ENCODE measurements at places on chromosomes 7 and 10.
A peak's percentile ranks its signal among the peaks of the same experiment; 100 is the strongest.

- no peak for DNase-seq
Measured at GRCh38 chr7:81500631-81501030, 269.2 kb downstream of the HGF start.

DNA sequence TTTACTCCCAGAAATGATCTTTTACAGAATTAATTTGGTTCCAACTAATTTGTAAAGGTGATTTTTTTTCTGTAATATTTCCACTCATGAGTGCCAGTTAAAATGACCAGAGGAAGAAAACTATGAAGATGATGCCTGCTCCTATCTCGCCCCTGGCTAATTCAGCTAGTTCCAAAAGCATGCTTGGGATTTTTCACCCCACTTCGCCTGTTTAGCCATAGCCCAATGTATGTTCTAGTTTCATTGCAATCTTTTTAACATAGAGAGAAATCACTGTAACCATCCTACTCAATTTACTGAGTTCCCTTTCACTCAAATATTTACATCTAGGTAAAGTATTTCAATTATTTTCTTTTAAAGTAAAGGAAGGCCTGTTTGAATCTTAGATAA lies 23.0 kb upstream of the STK17A start:
- no peak for DNase-seq

- no peak for DNase-seq
Measured at GRCh38 chr10:100007231-100008141, 2.3 kb downstream of the DNMBP start.

DNA sequence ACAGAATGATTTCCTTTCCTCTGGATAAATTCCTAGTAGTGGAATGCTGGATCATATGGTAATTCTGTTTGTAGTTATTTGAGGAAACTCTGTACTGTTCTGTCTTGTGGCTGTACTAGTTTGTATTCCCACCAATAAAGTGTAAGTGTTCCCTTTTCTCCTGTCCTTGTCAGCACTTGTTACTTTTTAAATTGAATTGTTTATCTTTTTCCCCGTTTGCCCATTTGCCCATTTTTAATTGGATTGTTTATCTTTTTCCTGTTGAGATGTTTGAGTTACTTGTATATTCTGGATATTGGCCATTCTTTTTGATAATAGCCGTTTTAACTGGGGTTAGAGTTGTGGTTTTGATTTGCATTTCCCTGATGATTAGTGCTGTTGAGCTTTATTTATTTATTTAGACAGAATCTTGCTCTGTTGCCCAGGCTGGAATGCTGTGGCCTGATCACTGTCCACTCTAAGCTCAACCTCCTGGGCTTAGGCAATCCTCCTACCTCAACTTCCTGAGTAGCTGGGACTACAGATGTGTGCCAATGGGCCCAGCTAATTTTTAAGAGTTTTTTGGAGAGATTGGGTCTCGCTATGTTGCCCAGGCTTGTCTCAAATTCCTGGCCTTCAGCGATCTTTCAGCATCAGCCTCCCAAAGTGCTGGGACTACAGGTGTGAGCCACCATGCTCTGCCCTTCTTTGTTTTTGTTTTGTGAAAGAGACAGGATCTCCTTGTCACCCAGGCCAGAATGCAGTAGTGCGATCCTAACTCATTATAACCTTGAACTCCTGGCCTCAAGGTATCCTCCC lies 23.0 kb downstream of the BMPR1A start:
- DNase-seq: no peak

GRCh38 chr10:100174699-100175677 lies 10.8 kb downstream of the ERLIN1 start:
- DNase-seq: no peak

- DNase-seq: no peak
Measured at GRCh38 chr7:80699721-80700256, 61.3 kb downstream of the CD36 start.

DNA sequence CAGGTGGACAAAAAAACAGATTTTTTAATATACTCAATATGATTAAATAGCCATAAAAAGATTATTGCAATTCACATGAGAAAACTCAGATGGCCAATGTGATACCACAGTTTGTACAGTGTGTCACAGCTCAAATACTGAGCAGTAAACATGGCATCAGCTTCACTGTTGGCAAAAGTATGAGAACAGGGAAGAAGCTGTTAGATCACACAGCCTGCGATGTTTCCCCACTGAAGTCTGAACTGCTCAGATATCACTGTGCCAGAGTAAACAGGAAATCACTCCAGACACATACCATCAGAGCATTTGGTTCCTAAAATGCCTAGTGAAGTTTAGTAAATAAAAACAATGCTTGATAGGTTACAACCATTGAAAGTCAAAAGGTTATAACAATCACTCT lies 347.8 kb downstream of the ETV1 start:
- DNase-seq: no peak

DNA sequence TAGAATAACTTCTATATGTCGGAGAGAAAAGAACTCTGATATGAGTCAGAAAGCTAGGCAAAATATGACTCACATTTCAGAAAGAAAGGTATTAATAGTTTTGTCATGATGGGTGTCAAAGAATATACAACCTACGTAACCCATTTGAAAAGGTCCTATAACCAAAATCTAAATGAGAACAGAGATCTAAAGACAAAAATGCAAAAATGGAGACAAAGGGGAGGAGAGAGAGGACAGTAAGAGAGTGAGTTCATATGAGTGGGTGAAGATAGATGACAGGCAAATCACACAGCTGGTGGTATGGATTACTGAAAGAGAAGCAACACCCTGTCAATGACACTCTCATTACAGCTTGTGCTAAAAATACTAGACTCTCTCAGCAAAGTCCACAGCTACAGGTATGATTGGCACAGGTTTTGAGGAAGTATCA lies 25.6 kb downstream of the ANKMY2 start:
- DNase-seq: no peak

- no peak for DNase-seq
Measured at GRCh38 chr7:31828520-31828919, 141.5 kb downstream of the PPP1R17 start.

- no peak for DNase-seq
Measured at GRCh38 chr7:94633014-94633341, 23.0 kb downstream of the SGCE start.

- DNase-seq: no peak
Measured at GRCh38 chr7:22589641-22590201, 89.7 kb upstream of the STEAP1B start.

DNA sequence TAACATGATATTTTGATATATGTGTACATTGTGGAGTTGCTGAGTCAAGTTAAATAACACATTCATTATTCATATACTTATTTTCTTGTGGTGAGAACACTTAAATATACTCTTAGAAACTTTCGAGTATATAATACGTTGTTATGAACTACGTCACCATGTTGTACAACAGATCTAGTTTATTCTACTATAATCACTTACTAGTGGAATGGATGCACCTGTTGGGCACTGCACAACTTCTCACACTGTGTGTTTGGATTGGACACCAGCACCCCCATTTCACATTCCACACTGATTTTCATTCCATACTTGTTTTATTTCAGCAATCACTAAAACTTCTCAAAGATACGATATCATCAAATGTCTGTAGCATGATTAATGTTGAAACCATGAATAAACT lies 407.3 kb downstream of the RPS24 start:
- DNase-seq: no peak

DNA sequence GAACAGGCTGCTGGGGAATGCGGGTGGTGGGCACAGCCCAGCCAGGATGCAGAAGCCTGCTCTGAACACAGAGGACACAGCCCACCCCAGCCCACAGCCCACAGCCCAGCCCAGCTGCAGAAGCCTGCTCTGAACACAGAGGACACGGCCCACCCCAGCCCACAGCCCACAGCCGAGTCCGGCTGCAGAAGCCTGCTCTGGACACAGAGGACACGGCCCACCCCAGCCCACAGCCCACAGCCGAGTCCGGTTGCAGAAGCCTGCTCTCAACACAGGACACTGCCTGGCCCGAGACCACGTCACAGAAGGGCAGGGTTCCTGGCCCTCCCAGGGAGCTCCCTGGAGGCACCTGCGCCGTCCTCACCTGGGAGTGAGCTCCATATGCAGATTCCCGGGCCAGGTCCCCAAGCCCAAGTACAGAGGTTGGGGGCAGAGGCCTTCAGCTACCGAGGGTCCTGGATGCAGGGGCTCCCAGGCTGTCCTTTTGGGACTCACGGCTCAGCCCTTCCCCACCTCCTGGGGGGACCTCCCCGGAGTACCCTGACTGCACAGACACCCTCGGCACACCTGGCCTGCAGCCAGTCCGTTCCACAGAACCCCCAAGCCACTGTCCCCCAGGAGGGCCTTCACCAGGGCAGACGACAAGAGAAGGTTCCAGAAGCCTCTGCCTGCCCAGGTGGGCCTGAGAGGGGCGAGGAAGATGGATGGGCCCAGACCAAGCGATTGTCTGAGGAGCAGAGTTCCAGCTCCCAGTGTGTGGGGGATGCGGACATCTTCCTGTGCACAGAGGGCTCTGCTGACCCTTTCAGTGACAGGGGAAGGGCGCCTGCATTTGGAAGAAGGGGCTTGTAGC lies 23.7 kb upstream of the FOXL3 start:
- DNase-seq: no peak

DNA sequence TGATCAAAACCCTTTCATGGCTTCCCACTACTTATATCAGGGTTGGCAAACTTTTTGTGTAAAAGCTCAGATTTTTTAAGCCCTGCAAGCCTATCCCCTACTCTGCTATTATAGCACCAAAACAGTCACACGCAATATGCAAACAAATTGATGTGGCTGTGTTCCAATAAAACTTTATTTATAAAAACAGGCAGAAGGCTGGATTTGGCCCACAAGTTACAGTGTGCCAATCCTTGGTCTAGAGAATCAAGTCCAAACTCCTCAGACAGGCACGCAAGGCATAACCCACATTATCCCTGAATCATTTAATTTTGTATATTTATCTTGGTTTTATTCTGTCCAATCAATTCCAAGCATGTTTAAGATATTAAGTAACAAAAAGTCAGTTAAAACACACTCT lies 71.9 kb downstream of the SGMS1 start:
- no peak for DNase-seq

- DNase-seq: no peak
Measured at GRCh38 chr7:134058980-134059379, 68.2 kb upstream of the LRGUK start.

DNA sequence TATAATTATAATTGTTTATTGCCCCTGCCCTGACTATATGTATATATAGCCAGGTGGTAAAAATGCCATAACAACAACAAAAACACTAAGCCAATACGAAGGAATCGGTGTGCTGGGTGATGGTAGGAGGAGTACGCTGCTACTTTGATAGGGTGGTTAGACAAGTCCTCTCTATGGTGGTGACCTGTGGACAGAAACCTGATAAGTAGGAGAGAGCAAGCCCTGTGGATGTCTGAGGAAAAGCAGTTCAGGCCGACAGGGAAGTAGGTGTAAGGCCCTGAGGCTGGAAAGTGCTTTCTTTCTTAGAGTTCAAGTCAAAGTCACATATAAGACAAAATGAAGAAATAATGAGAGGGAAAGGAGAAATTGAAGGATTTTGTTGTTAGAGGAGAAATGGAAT lies 823.8 kb upstream of the CELF2 start:
- no peak for DNase-seq

DNA sequence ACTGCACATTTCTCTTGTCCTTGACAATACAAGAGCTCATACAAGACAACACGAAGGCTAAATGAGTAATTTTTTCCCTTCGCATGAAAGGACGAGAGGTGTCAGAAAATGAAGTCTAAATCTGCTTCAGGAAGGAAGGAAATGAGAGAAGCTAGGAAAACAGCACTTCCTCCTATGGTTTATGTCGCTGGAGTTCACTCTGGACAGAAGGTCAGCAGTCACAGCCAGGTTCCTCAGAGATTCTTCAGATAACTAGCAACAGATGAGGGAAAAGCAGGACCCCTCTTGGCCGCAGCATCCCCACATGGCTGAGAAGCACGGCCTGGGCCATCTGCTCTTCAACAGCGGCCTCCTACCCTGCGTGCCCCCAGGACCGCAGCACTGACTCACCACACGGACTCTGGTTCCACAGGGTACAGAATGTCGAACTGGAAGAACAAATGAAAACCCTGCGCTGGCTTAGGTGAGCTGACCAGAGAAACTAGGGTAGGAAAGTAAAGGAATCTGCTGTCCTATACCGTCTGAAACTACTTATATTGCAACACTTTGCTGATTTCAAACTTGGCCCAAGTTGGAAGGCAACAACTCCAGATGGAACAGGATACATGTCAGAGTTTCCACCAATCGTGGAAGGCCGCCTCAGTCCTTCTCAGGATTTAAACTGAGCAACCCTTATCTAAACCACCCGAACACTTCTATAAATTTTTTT lies 26.3 kb downstream of the DNMBP start:
- no peak for DNase-seq

DNA sequence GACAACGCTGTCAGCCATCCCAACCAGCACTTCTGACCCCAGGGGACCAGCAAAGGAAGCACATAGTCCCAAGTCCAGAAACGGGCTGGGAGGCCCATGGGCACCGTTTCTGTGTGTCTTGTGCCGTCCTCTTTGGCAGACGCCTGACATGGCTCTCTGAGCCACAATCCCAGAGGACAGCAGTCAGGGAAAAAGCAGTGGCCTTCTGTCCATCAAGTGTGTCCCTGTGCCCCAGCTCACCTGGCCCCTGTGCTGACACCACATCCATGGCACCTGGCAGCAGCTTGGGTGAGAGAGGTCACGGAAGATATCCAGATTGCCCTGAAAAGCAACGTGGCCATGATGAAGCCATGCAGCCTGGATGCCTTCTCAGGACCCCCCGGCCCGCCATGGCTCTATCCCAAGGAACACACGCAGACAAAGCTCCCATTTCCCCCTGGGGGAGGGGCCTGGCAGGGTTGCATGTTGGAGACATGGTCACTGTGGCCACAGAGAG lies 38.1 kb upstream of the ANTXRL start:
- DNase-seq: peak; percentile 6

DNA sequence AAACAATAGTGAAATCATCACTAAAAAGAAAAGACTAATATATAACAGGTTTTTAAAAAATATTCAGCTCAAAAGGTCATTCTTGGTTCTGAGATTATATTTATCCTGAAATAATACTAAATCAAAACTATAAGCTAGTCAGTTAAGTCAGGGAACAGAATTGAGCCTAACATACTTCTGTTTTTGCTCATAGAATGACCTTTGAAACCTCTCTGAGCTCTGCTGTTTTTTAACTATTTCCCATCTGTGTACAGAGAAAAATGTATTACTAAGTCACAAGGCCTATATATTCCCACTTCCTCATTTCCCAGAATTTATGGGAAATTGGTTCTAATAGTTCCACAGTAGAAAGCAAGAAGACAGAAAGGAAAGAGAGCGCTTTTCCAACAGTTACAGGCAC lies 346.8 kb upstream of the ETV1 start:
- DNase-seq: no peak

- DNase-seq: no peak
Measured at GRCh38 chr7:35825974-35826373, 25.1 kb downstream of the SEPTIN7 start.

- DNase-seq: no peak
Measured at GRCh38 chr10:83512681-83513080, 626.6 kb upstream of the GHITM start.

- no peak for DNase-seq
Measured at GRCh38 chr10:47164126-47164799, 135.7 kb upstream of the GDF10 start.

GRCh38 chr7:112414855-112415490 lies 35.3 kb upstream of the IFRD1 start:
- no peak for DNase-seq

Data from progenitor cell of endocrine pancreas (in vitro differentiated cells).